ENCODE measurements at places on chromosomes 1 and 21.
A peak's percentile ranks its signal among the peaks of the same experiment; 100 is the strongest.

DNA sequence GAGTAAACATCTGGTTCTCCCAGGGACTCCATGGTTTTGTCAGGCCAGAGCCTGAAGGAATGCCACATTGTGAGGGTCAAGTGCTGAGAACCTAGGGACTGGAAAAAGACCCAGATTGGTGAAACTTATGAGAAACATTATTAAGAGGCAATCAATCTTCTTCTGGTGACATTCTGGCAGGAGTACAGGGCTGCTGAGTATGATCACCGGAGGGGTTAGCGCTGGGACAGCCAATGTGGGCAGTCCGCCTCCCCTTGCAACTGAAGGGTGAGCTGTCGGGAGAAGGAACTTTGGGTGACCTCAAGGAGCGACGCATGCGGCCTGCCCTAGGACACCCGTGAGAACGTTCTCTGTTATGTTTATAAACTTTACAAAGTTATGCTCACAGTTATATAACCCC is 429.0 kb downstream of the LMO4 start:
- no peak for DNase-seq

GRCh38 chr1:87435484-87435883 is 106.8 kb downstream of the LMO4 start:
- peak; percentile 65 for DNase-seq

- DNase-seq: no peak
These were observed 3.9 kb downstream of the LYPD8 start for GRCh38 chr1:248751635-248752034.

- no peak for DNase-seq
These were observed 58.5 kb upstream of the FGGY start for GRCh38 chr1:59238333-59238934.

GRCh38 chr1:219138747-219139146 is 34.9 kb upstream of the LYPLAL1 start:
- no peak for DNase-seq

GRCh38 chr1:30877205-30877912 is 31.2 kb downstream of the SDC3 start:
- no peak for DNase-seq

- DNase-seq: peak; percentile 49
These were observed 1.0 kb upstream of the ARID1A start for GRCh38 chr1:26694638-26695355.

- no peak for DNase-seq
These were observed 42.0 kb upstream of the LDLRAP1 start for GRCh38 chr1:25501235-25502058.

Measured in activated CD4-positive, alpha-beta T cell treated with anti-CD3 and anti-CD28 coated beads, Interleukin-2, Interleukin-4, amounts not matched to agents 100 ng/mL and 50 ng/mL, durations not matched to agents 16 hours and 8 hours (primary cell).